ENCODE measurements at places on chromosomes 2 and 18.
A peak's percentile ranks its signal among the peaks of the same experiment; 100 is the strongest.

- DNase-seq, result no peak
These were observed 122.9 kb downstream of the FAM210A start for GRCh38 chr18:13603304-13604019.

DNA sequence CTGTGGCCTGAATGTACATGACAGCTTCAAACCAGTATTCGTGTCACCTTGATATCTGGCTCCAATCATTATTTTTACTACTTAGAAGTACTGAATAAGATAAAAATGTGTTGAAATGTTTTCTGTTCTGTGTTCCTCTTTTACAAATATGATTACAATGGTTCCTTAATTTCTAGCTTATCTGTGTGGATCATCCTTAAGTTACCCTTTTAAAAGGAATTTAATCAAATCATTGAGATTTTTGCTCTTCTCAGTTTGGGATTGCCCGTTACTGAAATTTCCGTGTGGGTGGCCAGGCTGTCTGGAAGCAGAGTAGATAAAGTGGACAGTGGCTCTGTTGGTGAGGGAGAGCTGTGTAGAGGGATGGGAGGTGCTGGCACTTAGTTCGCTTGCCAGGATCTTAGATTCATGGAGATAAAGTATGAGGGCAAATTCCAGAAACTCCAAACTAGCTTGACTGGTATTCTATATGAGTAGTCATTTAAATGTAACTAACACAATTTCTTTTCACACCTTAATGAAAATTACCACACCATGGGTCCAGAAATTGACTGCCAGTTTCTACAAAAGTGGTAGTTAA lies 27.4 kb upstream of the SAG start:
- DNase-seq, result no peak

DNA sequence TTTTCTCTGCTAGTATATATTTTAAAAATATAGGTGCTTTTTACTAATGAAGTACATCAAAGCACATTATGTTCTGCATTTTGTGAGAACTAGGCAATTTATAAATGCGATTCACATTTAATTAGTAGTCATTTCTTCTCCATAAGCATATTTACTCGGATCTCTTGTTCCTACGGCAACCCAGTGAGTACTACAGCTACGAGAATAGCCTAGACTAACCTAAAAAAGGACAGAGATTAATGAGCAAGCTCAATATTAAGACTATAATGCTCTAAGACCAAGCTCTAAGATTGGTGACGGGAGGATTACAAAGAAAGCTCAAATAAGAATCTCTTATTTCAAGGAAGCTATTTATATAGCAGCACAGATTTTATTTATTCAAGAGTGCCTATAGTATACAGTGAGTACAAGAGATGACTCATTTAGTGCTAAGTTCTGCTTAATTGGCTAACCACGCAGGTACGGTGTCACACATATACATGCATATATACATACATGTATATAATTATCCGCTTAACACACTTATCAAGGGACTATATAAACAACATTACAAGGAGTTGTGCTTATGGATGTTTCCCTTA lies 364.7 kb downstream of the GPD2 start:
- DNase-seq, result peak; percentile 42

GRCh38 chr2:141692829-141693228 lies 438.0 kb downstream of the LRP1B start:
- DNase-seq, result peak; percentile 66

GRCh38 chr2:52386433-52387030 lies 1354.6 kb upstream of the NRXN1 start:
- peak; percentile 29 for DNase-seq

DNA sequence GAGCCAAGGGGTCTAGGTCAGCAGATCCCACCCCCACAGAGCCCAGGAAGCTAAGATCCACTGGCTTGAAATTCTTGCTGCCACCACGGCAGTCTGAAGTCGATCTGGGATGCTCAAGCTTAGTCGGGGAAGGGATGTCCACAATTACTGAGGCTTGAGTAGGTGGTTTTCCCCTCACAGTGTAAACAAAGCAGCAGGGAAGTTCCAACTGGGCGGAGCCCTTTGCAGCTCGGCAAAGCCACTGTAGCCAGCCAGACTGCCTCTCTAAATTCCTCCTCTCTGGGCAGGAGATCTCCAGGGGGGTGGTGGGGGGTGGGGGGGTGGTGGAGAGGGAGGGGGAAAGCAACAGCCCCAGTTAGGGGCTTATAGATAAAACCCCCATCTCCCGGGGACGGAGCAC lies 419.5 kb downstream of the NUP35 start:
- DNase-seq, result no peak

DNA sequence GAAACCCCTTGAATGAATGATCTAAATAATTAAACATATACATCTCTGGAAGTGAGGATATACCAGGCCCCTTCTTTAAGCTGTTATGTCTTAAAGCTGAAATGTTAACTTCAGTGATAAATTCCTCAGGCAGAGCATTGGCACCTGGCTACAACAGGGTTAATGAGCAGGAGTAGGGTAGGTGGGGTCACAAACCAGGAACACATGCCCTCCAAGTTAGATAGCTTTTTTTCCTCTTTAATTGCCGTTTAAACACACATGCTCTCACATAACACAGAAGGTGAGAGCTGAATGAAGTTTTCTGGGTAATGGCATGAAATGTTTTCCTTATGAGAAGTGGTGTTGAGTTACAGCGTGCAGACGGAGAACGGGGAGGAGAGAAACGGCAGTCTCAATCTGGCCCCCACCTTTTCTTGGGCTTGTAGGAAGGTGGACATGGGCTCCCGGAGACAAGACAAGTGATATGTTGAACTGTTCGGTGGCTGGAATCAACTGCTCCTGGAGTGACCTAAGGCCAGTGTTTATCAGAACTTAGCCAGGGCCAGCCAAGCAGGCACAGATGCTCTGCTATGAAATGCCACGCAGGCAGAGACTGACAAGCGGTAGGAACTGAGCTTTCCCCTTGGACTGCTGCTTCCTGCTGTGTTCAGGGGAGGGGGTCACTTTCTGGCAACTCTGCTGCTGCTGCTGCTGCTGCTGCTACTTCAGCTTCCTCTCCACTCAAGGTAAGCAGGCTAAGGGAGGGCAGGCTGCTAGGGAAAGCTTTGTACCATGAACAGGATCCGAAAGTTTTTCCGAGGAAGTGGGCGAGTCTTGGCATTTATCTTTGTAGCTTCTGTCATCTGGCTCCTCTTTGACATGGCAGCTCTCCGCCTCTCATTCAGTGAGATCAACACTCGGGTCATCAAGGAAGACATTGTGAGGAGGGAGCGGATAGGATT lies at the start of gene GALNT5:
GALNT5 (plus strand) TSS at position 394 of the 941 bp plus-strand sequence; CDS start at position 772, 378 bp downstream.
- no peak for DNase-seq

GRCh38 chr2:204533629-204534370 lies 11.5 kb upstream of the PARD3B start:
- no peak for DNase-seq

DNA sequence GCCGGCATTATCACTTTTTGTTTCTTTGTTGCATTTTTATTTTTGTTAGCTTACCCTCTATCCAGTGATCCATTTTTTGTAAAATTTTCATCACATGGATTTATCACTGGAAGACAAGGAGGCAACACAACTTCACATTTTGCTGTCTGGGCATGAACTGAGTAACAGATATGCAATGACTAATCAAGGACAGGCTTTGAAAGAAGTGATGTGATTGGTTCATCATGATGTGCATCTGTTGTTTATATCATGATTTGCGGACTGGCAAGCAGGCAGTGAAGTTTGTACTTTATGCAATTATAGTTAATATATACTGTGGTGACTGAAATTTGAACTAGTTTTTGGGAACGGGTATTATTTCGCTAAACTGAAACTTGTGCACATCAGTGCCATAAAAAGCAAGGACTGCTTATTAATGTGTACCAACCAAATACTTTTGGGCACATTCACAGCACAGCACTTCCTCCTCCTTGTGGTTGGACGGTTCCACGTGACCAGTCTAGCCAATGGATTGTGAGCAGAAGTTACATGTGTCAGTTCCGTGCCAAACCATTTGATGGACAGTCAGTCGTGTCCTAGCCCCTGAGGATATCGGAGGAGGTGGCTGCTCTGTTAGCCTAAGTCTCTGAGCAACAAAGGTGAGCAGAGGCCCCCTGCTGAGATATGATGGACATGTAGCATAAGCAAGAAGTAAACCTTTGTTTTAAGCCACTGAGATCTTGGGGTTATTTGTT lies 201.4 kb upstream of the SIX2 start:
- DNase-seq, result no peak

- DNase-seq, result no peak
These were observed 6.1 kb downstream of the ONECUT2 start for GRCh38 chr18:57441071-57441794.

GRCh38 chr18:4789506-4789905 lies 334.4 kb upstream of the DLGAP1 start:
- DNase-seq, result no peak

GRCh38 chr2:140344838-140345237 lies 1564.6 kb upstream of the NXPH2 start:
- DNase-seq, result no peak

GRCh38 chr2:44939106-44940048 lies 2.1 kb upstream of the SIX3 start:
- no peak for DNase-seq

GRCh38 chr2:75199428-75200011 lies at the start of gene TACR1:
TACR1 (minus strand) TSS chr2:75199520; CDS start chr2:75198934, 586 bp downstream.
- DNase-seq, result peak; percentile 57

DNA sequence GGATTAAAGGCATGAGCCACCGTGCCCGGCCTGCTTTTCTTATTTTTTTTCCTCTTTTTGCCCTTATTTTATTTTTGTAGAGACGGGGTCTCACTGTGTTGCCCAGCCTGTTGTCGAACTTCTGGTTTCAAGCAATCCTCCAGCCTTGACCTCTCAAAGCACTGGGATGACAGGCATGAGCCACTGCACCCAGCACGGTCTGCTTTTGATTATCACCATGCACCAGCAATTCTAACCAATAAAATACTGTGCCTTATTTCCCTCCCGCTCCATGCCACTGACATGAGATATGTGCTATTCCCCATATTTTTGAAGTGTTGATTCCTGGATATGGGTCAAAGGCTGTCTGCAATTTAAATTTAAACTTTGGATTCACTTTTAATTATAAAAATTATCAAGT lies 42.9 kb downstream of the ACYP2 start:
- no peak for DNase-seq

- DNase-seq, result no peak
These were observed 55.4 kb upstream of the CCBE1 start for GRCh38 chr18:59752666-59753065.

- DNase-seq, result no peak
These were observed 93.2 kb downstream of the MIB1 start for GRCh38 chr18:21833604-21834298.

DNA sequence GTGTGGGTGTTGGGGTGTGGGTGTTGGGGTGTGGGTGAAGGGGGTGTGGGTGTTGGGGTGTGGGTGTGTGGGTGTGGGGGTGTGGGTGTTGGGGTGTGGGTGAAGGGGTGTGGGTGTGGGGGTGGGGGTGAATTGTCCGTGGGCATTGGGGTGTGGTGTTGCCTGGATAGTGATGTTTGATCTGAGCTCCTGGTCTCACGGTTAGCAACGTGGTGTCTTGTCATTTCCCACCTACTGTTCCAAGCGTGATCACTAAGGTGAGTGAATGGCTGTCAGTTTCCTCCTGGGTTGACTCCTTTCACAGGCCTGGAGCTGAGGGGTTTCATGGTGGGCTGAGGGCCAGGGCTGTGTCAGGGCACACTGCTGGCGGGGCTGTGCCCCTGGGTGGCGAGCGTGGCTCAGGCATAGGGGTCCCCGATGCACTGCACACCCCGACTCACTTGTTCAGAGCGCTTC lies 27.2 kb downstream of the RTP5 start:
- DNase-seq, result no peak

DNA sequence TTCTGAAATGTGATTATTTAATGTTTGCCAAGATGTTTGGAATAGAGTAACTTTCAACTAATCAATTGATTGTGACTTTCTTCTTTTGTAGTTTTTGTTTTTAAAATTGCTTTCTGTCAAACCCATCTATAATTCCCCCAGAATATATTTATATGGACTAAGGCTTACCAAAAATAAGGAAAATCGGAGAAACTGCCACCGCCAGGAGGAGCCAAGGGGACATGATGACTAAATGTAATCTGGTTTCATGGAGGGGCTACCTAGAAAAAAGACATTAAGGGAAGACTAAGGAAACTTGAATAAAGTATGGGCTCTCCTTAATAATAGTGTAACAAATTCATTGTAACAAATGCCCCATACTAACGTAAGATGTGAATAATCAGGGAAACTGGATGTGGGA lies 19.5 kb downstream of the BOLA3 start:
- no peak for DNase-seq

DNA sequence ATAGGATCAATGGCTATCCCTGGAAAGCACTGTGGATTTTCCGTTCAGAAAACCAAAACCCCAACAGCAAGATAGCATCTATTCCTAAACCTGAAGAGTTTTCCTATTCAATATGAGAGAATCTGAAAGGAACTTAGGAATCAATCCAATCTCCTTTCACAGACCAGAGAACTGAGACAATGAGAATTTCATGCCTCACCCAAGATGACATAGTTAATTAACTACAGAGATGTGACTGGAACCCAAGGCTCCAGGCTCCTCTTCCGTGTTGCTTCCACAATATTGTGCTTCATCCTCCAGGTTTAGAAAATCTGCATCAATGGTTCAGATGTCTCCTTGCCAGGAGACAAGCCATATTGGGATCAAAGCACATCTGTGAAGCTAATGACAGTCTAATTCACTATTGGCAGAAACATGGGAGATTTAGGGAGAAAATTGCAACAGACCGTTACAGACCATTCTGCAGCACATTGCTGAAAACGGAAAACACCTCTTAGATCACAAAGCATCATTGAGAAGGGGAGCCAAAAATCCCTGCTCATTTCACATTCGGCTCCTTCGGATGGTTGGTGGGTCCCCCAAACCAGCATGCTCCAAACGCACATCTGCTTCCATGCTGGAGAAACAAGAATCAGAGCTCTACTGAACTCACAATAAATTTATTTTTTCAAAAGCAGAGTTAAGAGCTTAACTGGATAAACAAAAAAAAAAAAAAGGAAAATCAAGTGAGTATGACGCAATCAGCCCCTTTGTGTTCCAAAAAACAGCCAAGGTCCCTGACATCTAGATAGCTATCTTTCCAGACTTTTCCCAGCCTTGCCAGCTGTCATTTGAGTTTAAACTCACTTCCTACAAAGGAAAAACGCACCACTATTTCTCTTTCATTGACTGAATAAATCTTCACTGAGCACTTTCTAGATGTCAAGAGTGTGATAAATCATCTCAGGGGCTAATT lies 290.3 kb downstream of the C1D start:
- peak; percentile 15 for DNase-seq

- DNase-seq, result no peak
These were observed 6.6 kb downstream of the KIF1A start for GRCh38 chr2:240813231-240813921.

- DNase-seq, result peak; percentile 56
These were observed 396.0 kb upstream of the SMIM21 start for GRCh38 chr18:75823471-75823870.

GRCh38 chr2:207135801-207136457 lies 29.8 kb downstream of the KLF7 start:
- DNase-seq, result no peak
